H9 (cell line): ENCODE measurements at places on chromosomes 4 and X.

DNA sequence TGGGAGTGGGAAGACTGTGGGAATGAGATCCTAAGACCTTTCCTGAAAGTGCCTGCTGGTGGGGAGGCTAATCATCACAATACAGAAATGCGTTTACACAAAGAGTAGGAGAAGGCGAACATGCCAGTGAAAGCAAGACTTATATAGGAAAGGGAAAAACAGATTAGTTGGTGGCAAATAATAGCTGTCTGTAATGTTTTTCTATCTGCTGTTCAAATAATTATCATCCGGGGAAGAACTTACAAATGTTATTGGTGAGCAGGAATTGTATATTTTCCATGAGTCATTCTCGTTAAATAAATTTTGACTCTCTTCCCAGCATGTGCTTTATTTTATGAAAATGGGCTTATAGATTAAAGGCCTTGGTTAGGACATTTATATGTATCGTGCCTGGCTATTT, 196.5 kb downstream of the ARHGAP10 start:
- no peak for DNase-seq

GRCh38 chr4:107183155-107183774, 147.2 kb upstream of the DKK2 start:
- DNase-seq = no peak

- no peak for DNase-seq
Measured at GRCh38 chrX:107675823-107676555, 47.7 kb downstream of the PRPS1 start.

GRCh38 chr4:162241857-162242256, 78.1 kb upstream of the FSTL5 start:
- DNase-seq = no peak

DNA sequence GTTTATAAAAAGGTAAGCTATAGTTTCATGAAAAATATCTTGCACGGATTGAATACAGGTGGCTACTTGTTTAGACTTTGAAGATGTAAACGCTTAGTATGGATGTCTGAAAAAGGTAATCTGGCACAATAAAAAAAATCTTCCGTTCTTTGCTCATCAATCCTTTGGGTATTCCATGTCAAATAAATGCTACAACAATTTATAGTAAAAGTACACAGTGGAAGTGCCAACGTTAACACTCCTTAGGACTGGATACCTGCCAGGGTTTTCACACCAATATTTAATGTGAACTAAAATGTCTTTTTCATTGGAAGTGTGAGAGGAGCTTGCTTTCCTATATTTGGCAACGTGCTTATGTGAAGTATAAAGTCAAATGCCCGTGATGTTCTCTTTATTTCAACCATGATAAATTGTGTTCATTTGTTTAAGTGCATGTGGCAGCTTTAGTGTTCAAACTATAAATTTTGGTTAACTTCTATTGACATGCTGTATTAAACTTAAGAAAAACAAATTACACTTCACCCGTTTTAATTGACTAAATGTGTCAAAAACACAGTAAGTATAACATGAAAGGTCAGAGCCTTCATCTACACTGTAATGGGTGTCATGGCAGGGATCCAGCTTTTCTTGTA, 121.7 kb upstream of the HAND2 start:
- DNase-seq = no peak

DNA sequence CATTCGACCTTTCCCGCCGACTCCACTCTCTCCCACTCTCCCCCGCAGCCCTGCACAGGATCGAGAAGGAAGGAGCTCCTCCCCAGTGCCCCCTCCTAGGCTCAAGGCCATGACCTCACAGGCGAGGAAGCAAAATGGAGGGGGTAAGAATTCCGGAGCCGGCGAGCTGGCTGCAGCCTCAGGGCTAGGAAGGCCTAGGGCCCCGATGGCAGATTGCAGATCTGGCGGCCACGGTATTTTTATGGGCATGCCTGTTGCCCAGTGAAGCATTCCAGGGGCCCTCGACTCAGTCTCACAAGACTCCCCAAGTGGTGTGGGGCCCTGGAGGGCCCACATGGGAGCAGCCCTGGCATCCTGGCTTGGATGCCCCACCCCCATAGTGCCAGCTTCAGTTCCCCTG, 942 bp upstream of the L1CAM start:
- no peak for DNase-seq

DNA sequence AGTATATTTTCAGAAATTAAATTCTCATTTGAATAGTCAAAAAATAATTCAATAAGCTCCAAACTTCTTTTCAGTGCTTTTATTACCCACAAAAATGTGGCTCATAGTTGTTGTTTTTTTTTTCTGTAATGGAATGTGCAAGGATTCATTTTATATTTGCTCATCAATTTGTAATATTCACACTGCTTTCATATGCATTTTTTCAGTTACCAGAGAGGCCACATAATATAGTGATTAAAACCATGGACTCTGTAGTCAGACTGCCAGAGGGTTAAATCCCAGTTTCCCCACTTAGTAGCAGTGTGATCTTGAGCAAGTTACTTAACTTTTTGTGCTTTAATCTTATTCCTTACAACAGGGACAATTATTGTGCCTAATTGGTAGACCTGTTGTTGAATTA, 64.5 kb downstream of the FAM9B start:
- no peak for DNase-seq

DNA sequence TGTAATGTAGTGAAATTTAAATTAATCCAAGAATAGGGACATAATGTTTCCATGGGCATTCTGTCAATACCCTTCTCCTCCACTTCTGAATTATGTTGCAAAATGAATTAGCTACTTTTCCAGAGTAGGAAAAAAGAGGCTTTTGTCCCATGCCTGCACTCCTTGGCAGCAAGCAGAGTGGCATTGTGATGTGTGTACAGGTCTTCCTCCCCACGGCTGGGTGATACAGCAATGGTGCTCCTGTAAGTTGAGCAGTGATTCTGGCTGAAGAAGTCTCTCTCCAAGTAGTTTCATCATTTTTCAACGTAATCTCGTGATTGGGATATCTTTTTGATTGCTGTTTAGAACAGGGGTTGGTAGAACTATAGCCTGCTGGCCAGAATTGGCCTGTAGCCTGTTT, 59.9 kb downstream of the KIT start:
- no peak for DNase-seq

- no peak for DNase-seq
Measured at GRCh38 chr4:176622251-176622948, 170.3 kb downstream of the VEGFC start.

GRCh38 chrX:115560978-115561604, at the start of gene PLS3:
Gene PLS3 (plus strand): TSS chrX:115561174. CDS start chrX:115610251, 49,077 bp downstream.
- peak; percentile 96 for DNase-seq

DNA sequence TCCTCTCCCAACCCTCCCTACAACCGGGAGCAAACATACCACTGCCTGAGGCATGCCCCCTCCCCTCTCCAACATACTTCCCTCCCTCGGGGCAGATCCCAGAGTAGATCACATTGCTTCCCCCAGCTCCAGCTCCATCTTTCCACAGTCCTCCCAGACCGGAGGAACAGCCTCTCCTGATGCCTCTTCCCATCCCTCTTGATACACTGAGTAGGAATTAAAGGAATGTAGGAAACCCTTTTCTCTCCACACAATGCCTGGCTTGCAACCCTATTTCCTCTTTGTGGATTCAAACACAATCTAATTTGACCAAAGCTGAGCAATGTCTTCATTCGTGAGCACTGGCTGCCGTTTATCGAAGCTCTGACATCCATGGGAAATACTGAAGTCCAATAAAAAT, 339.8 kb downstream of the BCOR start:
- no peak for DNase-seq

GRCh38 chr4:73103799-73104503, 34.4 kb upstream of the COX18 start:
- no peak for DNase-seq

- no peak for DNase-seq
Measured at GRCh38 chr4:851701-852430, 25.9 kb upstream of the CPLX1 start.

GRCh38 chr4:121148000-121148399, 16.1 kb downstream of the TNIP3 start:
- no peak for DNase-seq

- DNase-seq = no peak
Measured at GRCh38 chr4:123209436-123209835, 187.2 kb upstream of the SPRY1 start.

DNA sequence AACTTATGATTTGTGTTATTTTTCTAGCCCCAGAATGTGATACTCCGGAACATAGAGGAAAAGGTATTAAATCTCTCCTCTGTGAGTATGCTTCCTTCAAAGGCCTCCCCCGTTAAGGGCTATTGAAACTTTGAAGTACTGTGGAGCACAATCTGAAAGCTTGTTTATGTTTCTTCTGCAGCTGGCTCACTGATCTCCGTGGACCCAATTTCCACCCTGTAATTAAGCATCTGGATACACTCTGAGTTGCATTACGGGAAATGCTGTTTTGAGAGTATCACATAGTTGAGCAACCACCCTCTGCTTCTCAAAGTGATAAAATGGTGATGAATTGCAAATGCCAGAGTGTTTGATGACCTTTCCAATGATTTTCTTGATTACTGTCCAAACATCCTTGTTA, 296.8 kb upstream of the PABPC5 start:
- DNase-seq = no peak

GRCh38 chr4:125322366-125322730, 7.6 kb downstream of the FAT4 start:
- no peak for DNase-seq

- no peak for DNase-seq
Measured at GRCh38 chr4:29310252-29310651, 1409.9 kb upstream of the PCDH7 start.

GRCh38 chr4:110352670-110353442, 123.1 kb upstream of the ENPEP start:
- DNase-seq = no peak

DNA sequence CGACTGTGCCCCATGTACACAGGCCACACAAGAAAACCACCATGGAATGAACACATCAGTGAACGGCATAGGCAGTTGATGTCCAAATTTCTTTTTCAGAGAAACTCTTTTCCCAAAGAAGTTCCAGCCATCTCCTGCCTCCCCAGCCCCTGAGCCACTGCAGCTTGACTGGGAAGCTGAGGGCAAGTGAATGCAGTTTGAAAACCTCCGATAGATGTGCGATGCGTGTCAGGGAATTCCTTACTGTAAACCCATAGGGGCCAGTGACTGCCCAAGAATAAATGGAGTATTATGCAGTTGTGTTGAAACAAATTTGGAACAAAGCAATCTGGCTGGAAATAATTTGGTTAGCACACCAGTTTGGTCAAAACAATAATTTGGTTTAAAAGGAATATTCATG, 72.1 kb downstream of the ENPP6 start:
- no peak for DNase-seq

GRCh38 chr4:176981551-176981950, 188.8 kb upstream of the VEGFC start:
- DNase-seq = no peak

DNA sequence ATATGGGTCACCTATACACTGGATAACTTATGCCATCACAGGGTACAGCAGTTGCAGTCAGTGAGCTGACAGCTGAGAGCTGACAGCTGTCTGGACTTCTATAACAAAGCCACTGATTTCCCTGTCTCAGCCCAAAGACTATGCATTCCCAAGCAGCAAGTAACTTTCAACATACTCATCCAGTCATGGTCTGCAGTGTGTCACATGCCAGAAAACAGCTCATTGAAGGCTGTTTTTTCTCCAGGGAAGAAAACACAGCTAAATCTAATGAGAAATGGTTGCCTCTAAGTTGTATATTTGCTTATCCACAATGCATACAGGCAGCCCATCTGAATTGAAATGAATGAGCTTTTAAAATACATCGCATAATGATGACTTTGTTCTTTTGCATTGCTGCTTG, 6.3 kb downstream of the KIAA1210 start:
- DNase-seq = no peak

DNA sequence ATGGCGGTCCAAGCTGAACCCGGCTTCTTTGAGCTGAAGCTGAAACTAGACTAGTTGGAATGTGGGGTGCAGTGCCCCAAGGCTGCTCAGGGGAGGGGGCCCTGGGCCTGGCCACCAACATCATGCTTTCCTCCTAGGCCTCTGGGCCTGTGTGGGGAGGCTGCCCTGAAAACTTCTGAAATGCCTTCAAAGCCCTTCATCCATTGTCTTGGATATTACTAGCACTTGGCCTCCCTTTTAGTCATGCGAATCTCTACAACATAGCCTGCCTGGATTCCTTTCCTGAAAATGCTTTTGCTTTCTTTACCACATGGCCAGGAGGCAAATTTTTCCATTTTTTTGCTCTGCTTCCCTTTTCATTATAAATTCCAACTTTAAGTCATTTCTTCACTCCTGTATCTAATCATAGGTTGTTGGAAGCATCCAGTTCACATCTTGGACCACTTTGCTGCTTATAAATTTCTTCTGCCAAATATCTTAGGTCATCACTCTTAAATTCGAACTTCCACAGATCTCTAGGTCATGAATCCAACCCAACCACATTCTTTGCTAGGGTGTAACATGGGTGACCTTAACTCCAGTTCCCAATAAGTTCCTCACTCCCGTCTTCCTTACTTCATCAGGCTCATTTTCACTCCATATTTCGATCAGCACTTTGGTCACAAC, 103.4 kb downstream of the DDIT4L start:
- peak; percentile 45 for DNase-seq

- no peak for DNase-seq
Measured at GRCh38 chr4:74376888-74377483, 12.0 kb downstream of the EREG start.

DNA sequence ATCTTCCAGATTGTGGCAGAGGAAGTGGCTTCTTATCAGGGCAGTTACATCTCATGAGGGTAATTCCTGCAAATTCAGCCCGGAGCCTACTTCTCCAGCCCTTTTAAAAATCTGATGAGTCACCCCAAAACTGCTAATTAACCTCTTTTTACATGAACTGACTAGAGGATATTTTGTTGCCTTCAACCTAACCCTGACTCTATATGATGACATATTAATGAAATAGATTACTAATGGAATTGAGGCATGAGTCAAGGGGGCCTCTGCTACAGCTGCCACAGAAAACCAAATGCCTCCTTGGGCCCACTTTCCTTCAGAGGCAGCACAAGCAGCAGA, 72.5 kb downstream of the QRFPR start:
- no peak for DNase-seq
